HuH-7 (cell line): ENCODE measurements at places on chromosomes 5 and 9.

GRCh38 chr9:2151171-2151570, 136.0 kb downstream of the SMARCA2 start:
- no peak for DNase-seq

- DNase-seq = no peak
These were observed 303.5 kb downstream of the TRIM32 start for GRCh38 chr9:116990592-116990991.

DNA sequence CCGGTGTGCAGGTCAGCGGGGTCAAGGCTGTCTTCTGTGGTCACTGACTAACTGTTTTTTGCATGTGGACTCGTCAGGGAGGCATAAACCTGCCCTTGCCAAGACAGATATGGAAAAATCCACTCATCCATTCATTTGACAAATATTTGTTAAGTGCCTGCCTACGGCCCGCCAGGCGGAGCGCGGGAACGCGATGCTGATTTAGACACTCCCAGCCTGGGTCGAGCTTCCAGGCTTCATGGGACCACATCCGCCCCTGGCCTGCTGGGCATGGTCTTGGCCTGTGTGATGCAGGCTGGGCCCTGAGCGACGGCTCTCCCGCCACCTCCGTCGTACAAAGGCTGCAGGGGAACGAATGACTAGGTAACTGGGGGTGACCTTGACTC, 18.1 kb downstream of the MYMK start:
- DNase-seq = peak; percentile 44

GRCh38 chr5:143682246-143682905, 129.6 kb upstream of the HMHB1 start:
- no peak for DNase-seq

- no peak for DNase-seq
These were observed 165.0 kb upstream of the MPDZ start for GRCh38 chr9:13444245-13445102.

- DNase-seq = no peak
These were observed 144.4 kb upstream of the TBCA start for GRCh38 chr5:77920359-77921058.

DNA sequence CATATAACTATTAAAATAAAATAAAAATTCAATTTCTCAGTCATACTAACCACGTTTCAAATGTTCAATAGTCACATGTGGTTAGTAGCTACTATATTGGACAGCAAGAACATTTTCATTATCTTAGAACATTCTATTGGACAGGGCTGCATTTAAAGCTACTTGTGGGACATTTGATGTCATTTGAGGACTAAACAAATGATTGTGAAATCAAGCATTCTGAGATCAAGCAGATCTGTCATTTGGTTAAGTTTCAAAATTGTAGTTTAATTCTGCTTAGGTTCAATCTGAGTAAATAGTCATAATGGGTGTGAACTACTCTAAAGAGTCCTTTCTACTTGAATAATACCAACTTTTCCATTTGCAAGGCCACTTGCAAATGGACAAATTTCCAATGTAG, 226.9 kb upstream of the C9orf72 start:
- DNase-seq = no peak

- DNase-seq = no peak
These were observed 33.9 kb downstream of the ZFR start for GRCh38 chr5:32410630-32411029.

- no peak for DNase-seq
These were observed 494.2 kb downstream of the ZNF608 start for GRCh38 chr5:124252191-124252638.

DNA sequence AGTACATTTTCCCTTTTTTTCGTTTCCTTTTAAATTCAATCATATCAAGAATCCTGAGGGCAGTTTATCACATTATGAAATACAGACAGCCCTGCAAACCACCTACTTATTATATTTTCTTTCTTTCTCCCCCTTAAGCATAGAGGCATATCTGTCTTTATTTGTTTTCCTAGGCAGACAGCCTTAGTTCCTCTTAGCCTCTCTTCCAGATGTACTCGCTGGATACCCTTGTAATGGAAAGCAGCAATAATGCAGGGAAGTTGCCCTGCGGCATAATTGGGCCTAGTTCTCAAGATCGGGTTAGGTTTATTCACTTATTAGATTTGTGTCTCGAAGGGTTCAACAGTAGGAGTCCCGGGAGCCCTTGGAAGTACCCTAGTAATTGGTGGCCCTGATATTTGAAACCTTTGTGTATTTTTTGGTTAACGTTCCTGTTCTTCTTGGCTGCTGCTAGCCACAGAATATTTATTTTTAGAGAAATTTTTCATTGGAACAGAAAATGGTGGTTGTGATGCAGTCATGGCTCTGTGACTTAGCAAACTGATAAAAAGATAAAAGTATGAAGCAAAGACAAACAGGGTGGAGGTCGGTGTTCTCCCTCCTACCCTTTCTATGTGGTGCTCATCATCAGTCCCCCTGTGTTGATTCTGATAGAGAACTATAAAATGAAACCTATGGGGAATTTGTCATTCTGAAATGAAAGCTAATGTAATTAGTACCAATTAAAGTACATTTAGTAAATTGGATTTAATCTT, 6.4 kb downstream of the TLE4 start:
- no peak for DNase-seq

DNA sequence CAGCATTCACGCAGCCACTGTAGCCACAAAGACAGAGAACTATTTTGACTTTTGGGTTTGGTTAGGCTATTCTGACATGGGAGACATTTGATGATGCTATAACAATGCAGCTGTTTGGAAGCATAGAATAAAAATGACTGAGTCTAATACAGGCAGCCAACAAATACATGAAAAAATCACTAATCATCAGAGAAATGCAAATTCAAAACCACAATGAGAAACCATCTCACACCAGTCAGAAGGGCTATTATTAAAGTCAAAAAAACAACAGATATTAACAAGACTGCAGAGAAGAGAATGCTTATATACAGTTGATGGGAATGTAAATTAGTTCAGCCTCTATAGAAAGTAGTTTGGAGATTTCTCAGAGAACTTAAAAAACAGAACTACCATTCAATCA, 107.1 kb upstream of the POC5 start:
- DNase-seq = no peak

GRCh38 chr5:16437977-16438376, 27.6 kb downstream of the ZNF622 start:
- DNase-seq = peak; percentile 24

DNA sequence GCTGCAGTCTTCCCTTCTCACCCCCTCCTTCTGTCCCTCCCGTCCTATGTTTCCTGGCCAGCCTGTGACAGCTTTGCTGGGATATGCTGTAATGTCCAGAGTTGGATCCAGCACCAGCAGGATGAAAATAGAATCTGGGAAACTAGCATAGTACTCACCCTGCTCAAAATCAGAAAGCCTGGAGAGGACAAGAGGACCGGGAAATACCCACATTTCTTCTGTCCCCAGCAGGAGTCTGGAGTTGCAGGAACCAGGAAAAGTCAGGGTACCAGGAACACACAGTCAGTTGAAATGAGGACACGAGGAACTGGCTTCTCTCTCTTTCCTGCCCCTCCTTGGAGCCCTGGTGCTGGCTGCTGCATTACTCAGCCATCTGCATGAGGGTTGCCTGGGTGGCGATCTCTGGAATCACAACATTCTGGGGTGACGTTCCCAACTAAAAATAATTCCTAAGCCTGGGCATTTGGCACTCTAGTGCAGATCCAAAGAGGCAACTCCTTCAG, 59.6 kb upstream of the NFIL3 start:
- DNase-seq = no peak

DNA sequence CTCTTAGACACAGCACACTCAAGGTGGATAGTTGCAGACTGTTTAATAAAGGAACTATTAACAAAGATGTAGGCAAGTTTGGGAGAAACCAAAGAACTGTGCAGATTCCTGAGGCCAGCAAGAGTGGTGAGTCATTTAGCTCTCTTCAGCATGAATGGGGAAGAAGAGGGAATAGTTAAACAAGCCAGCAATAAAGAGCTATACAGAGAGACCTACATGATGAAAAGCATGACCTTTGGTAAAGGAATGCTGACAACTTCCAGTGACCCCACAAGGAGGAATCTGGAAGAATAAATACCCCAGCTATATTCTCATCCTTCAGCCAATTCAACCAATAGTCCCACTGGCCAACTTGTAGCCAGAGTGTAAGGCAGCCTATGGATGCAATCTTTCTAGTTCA, 706.0 kb upstream of the GRAMD2B start:
- no peak for DNase-seq

DNA sequence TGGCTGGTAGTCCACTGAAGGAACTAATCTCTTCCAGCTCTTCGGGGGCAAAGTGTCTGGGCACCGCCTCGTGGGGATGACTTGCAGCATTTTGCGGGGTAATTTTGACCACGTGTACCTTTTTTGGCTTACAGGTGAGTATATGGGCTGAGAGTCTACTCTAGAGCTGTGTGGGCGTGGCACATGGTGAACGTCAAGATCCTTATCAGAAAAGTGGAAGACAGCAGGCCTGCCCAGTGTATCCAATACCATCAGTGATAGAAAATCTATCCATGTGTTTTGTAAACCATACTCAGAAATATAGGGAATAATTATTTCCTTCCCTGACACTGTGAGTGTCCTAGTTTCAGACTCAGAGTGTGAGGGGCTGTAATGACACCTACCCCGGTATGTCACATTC, 148.5 kb downstream of the SLIT3 start:
- DNase-seq = no peak

DNA sequence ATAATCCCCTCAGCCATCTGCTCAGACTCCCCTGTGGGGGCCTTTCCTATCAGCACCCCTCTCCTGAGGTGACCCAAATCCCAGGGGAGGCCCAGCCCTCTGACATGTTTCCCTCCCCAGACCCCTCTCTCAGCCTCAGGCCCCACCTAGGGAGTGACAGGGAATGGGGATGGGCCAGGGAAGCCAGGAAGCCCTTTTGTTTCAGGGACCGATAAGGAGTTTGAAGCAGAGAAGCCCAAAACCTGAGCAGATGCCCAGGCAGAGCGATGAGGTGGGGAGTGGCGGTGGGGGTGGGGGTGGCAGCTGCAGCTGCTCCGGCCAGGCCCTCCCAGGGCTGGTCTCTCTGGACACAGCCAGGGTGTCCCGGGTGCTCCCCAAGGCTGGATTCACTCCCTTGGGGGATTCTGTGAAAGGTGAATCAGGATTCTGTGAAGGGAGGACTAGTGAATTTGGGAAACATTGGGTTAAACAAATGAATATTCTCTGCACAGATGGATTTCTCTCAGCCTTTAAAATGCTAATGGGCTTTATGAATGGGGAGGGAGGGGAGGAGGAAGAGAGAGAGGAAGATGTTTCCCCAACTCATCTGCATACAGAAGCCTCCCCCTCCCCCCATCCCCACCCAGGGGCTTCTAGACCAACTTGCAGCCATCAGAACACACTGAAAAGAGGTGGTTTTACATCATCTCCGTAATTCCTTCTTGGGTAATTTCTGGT, 17.4 kb downstream of the AKNA start:
- no peak for DNase-seq

DNA sequence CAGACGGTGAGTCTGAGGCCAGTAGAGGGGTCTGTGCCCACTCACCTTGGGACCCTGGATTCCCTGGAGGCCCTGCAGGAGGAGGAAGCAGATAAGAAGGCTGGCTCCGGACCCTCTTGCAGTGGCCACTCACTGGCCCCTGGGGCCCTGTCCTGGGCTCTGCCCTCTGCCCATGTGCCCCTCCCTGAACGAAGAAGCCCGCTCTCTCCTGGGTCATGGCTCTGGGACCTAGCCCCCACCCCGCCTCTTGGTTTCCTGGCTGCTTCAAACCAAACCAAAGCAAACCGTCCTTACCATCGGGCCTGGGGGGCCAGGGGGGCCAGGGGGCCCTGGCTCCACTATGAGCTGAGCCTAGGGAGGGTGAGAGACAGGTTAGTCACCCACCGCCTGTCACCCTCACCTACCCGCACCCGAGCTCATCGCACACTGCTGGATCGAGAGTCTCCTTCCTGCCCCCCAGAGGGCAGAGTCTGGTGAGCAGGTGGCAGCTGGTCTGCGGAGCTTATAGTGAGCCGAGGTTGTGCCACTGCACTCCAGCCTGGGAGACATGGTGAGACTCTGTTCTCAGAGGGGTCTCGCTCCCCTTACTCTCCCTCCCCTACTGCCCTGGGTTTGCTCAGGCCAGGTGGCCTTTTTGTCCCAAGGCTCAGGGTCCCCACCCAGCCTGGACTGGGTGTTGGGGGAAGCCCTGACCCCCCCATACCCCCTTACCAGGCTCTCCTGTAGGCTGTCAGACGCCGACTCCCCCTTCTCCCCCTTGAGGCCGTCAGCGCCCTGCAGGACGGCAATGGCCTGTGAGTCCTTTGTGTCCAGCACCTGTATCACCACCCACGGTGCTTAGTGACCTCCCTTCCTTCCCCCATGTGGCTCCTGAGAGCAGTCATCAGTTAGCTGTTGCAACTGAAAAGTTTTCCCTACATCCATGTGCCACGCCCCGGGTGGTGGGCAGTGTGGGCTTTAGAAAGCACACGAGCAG, 15.2 kb upstream of the PHYKPL start:
- DNase-seq = no peak
